ENCODE measurements at places on chromosomes 12 and 14.

- DNase-seq: no peak
Observed at GRCh38 chr12:40137252-40137651, 31.4 kb upstream of the SLC2A13 start.

- DNase-seq: no peak
Observed at GRCh38 chr14:67129768-67130167, 59.5 kb upstream of the GARIN2 start.

DNA sequence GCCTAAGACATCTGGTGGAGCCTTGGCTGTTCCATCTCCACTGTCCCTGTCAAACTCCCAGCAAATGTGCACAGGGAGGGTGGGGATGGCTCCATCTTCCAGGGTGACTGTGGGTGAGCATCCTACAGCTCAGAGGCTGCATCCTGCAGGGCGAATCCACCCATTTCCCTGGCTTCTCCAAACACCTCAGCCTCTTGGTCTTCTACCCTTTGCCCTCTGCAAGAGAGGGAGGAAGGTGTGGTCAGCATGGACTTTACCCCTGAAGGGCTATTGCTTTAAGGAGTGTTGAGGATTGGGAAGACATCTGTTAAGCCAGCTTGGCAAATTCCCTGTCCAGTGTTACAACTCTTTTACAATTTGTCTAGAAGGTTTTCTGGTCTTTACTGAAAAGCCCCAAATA, 23.1 kb upstream of the DGLUCY start:
- no peak for DNase-seq

DNA sequence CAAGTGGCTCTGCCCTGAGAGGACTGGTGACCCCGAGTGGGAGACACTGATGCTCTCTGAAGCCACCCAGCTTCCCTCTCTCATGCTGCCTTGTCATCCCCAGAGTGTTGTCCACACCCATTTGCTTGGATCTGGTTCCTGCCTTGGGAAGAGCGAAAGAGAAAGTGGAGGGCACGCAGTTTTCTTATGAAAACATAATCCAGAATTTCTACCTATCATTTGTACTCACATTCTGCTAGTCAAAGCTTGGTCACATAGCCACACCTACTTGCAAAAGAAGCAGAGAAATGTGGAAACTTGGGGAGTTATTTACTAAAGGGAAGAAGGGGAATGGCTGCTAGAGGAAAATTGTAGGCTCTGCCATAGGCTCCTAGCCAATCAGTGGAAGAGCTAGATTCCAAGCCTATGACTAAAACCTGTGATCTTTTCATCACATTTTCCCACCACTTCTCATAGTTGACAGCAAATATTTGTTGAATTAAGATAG, 326.3 kb downstream of the ZFP36L1 start:
- DNase-seq: no peak

DNA sequence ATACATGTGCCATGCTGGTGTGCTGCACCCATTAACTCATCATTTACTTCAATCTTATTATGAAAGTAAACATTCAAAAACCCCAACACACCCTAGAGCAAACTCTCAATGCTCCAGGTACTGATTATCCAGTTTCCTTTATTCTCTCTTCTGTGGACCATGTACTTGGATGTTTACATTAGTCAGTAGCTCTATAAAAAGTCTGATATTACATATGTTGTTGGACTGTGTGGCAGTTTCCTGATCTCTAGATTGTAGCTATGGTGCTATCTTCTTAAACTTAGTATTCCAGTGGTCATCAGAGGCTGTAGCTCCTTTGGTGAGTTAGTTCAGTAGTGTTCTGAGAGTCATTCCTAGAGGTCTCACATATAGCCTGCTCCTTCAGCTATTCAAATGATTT, 25.1 kb upstream of the ITGA5 start:
- DNase-seq: no peak

DNA sequence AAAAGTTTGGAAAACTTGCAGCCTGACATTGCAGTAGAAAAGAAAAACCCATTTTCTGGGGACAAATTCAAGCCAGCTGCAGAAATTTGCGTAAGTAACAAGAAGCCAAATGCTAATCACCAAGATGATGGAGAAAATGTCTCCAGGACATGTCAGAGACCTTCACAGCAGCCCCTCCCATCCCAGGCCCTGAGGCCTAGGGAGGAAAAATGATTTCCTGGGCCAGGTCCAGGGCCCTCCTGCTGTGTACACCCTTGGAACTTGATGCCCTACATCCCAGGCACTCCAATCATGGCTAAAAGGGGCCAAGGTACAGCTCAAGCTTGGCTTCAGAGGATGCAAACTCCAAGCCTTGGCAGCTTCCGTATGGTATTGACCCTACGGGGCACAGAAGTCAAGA, 14.5 kb downstream of the IAPP start:
- no peak for DNase-seq
